ENCODE measurements at places on chromosomes 5 and 9.

DNA sequence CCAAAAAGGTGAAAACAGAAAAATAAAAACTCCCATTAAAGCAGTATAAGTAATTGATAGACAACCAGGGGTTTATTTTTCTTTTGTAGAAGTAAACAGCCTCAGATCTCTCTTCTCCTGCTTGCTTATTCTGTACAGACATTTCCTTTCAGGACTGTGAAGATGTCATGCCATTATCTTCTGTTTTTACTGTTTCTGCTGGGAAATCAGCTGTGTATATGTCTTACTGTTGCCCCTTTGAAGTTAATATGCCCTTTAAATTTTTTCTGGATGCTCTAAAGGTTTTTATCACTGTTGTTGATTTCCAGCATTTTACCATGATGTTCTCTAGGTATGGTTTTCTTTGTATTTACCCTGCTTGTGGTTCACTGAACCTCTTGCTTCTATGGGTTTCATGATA, 199.5 kb downstream of the NXNL2 start:
- no peak for DNase-seq

- no peak for DNase-seq
Observed at GRCh38 chr9:136985027-136985602, 2.3 kb downstream of the LCNL1 start.

- DNase-seq: peak; percentile 45
Observed at GRCh38 chr5:98770911-98771322, 2.5 kb upstream of the RGMB start.

GRCh38 chr9:129989740-129990139, 53.2 kb downstream of the FNBP1 start:
- DNase-seq: peak; percentile 71

DNA sequence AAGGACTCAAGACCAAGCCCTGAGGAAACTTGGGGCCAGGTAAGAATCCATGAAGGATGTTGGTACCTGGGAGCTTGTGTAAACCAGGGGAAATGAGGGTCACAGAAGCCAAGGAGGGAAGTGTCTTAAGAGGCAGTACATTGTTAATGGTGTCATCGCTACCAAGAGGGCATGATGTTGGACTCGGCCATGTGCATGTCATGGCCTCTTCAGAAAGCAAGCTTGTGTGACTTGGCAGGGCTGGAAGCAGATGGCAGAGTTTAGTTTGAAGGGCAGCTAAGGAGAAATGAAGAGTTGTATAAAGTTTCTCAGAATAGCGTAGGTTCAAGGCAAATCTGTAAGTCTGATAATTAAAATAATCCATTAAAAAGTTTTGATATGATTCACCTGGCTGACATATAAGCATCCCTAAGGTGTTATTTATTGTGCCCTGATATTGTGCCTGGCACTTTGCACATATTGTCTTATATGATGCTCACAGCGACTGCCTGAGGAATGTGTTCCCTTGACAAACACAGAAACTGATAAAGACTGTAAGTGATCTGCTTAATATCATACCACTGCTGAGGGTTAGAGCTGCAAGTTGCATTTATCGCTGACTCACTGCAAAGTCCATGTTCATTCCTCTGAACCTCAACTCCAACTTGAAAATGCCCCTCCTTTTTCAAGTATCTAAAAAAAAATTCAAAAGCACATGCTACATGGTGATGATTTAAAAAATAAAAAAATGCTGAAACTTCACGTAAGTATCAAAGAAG, 81.3 kb upstream of the PTPN3 start:
- DNase-seq: peak; percentile 11

DNA sequence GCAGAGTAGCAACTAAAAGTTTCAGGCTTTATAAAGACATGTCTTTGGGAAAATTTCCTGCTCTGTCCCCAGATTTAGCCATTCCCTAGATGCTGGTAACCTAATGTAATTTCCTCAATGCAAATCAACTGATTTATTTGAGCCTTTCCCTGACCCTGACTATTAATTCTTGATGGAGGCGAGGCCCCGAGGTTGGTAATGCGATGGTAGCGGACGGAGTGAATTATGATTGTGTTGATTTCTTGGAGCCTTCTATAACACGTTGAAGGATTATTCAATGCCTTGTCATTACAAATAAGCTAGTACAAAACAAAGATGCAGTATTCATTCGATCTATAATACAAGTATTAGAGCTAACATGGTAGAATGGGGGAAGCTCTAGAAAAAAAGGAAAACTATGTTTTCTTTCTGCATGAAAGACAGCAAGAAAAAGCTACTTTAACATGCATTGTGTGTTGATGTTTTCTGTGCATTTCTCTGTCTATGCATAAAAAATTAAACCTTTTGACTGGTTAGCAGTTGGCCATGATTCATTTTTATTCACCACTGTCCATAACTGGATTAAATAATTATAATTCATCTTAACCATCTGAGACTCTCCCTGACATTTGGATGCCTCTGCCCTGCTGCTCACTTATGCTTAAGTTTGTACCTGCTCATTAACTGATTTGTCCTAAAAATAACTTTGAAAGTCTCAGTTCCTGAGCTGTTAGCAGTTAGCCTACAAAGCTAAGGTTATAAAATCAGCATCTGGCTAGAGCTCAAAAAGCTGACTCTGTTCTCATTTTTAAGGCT, 490.2 kb upstream of the NUDT12 start:
- DNase-seq: no peak

- DNase-seq: no peak
Observed at GRCh38 chr5:177131352-177132135, 2.0 kb upstream of the NSD1 start.

- DNase-seq: no peak
Observed at GRCh38 chr9:122364783-122365150, 6.1 kb upstream of the PTGS1 start.

DNA sequence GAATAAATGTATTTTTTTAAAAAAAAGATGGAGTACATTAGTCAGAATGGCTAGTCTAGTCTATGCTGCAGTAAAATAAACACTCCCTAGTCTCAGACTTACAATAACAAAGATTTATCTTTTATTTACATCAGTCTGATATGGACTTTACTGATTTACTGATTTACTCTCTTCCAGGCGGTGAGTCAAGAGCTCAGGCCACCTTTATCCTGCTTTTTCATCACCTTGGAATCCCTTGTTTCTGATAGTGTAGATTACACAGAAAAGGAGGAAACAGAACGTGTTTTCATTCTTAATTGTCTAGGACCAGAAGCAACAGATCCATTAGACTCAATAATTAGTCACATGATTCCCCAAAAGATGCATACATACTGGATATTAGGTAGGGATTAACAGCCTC, 290.1 kb upstream of the TRPC7 start:
- DNase-seq: no peak

GRCh38 chr9:120865809-120866208, 11.2 kb downstream of the PHF19 start:
- no peak for DNase-seq

DNA sequence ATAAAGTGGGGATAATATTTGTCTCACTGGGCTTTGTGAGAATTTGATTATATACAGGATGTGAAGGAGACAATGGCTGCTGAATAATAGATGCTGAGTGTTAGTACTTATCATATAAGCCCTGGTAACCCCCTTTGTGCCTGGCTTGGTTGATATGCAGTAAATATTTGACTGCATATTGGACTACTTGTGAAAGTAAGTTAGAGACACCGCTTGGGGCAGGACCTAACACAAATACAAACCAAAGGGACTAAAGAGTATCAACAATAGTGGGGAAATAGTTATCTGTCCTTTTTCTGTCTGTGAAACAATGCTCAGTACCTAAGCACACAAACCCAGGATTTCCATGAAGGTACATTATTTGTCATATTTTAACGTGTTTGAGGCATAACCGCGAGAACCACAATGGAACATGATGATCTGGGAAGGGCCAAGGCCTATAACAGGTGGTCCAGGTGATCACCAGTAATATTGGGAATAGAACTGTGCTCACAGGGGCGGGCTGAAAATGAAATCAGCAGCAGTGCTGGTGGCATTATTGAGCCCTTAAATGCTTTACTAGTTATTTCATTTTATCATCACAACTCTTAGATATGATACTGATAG, 138.2 kb upstream of the SMARCA2 start:
- DNase-seq: no peak

Data from fibroblast of pulmonary artery (primary cell).